ENCODE measurements at places on chromosomes 5 and 9.

- DNase-seq: peak; percentile 34
Measured at GRCh38 chr5:127785098-127785927, 82.1 kb downstream of the CCDC192 start.

- DNase-seq: no peak
Measured at GRCh38 chr5:169631360-169631759, 5.7 kb upstream of the DOCK2 start.

DNA sequence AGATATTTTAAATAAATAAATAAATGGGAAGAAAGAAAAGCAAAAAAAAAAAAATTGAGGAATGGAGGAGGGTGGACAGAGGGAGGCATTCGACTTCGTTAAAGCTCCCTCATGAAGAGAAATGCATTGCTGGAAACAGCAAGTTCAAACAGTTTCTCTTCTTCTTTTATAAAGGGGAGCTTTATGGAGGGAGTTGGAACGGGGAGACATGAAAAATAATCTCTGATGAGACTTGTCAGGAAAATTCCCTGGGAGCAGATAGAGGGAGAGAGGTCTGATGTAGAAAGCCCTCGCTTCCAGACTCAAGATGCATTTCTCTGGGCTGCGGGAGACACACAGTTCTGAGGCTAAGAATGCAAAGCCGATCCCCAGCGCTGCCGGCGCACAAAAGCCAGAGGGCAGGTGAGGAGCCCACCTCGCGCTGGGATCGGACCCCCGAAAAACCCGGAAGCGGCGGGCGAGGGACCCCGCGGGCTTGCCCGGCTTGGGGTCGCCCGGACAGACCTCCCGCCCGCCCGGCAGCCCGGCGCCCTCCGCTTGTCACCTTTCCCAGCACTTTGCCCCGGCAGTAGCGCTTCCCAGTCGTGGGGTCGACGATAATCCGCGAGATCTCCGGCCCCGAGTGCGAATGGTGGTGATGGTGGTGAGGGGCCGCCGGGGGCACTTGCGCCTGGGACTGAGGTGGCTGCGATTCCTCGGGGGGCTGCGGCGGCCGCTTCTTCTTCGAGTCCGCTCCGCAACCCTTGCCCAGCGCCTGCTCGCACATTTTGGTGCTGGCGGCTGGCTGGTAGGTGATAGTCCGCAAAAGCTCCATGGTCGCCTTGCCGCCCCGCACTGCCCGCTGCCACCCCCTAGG, 512 bp downstream of the PLK2 start:
- no peak for DNase-seq

DNA sequence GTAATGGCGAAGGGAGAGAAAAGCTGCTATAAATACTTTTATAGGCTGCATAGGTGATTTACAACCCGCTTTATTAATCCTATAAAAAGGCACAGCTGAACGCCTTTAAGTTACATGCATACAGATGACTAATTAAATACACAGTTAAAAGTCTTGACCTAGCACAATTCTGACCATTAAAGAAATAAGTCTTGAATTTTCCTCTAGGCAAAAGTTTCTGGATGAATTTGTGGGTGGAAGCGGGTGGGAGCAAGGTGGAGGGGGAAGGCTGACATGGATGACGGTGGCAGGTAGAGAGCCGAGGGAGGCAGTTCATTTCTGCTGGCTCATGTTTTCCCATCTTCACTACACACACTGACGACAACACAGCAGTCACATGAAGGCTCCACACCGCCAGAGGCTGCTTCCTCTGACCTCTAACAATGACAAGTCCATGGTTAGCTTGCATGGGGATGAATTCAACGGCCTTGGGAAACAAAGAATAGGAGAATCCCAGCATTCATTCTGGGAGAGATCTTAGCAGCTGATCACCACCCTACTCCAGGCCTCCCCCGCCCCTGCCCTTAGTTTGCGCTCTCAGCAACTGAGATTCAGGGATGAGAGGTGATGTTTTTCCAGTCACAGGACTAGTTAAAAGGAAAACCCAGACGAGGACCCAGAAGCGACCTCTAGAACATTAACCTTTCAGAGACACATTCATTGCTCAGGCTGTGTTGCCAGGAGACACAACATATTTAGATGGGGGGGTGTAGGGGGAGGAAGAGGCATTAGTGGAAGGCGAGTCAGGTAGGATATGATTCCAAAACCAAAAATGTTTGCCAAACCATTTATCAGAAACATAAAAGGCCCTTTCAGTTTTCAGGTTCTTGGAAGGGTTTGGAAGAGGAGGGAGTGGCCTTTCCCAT, 329.3 kb downstream of the PIK3R1 start:
- no peak for DNase-seq

DNA sequence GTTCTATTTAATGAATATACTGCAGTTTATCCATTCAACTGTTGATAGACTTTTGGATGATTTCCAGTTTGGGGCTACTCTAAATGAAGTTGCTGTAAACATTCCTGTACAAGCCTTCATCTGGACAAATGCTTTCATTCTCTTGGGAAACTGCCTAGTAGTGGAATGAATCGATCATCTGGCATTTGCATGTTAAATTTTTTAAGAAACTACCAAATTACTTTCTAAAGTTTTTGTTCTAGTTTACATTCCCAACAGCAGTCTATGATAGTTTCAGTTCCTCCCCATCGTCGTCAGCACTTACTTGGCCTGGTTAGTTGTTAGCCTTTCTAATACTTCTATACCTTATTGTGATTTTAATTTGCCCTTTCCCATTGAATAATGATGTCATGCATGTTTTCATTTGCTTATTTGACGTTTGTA, 306.3 kb downstream of the FER start:
- DNase-seq: no peak

DNA sequence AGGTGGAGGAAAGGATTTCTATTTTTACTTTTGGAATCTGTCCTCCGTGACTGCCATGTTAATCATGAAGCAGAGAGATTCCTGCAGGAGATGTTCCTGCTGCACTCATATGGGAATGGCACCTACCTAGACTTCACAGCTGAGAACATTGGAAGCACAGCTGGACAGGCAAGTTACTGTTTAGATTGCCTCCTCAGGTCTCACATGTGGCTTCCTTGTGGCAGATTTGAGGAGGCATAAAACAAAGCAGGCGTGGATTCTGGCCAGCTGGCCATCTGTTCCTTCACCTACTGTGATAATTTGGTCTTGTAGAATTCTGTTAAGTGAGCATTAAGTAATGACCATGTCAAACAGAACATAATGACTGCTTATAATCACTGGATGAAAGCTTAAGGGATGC, 193.4 kb downstream of the EDIL3 start:
- no peak for DNase-seq

GRCh38 chr5:125198270-125198974, 452.0 kb upstream of the ZNF608 start:
- DNase-seq: no peak

DNA sequence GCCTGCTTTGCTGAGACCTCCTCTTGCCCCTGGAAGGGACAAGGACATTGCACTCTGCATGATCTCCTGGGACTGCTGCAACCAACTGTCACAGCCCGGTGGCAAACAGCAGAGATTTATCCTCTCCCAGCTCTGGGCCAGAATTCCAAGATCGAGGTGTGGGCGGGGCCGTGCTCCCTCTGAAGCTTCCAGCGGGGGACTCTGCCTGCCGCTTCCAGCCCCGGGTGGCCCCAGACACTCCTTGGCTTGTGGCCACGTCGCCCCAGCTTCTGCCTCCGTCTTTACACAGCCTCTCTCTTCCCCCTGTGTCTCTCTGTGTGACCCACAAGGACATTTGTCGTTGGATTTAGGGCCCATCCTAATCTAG, 67.1 kb downstream of the COL5A1 start:
- DNase-seq: no peak
